ENCODE measurements at places on chromosomes 12 and 14.

- H3K27ac ChIP-seq: no peak overlapping the region
- peak; percentile 77 for DNase-seq
- peaks cover 4% of the 10 kb centered on the region for H3K4me1 ChIP-seq
Observed at GRCh38 chr12:59088673-59089072, 168.4 kb upstream of the LRIG3 start.

- peak; percentile 70 for DNase-seq
- H3K36me3 ChIP-seq: no peaks in the 10 kb centered on the region
- H3K4me1 ChIP-seq: peaks cover 2% of the 10 kb centered on the region
Observed at GRCh38 chr14:79992407-79993198, 218.7 kb downstream of the DIO2 start.

GRCh38 chr14:39762576-39763401 is 330.6 kb upstream of the FBXO33 start:
- no peaks in the 10 kb centered on the region for H3K4me1 ChIP-seq
- H3K27ac ChIP-seq: no peak overlapping the region
- peak; percentile 42 for DNase-seq
- no peaks in the 10 kb centered on the region for H3K36me3 ChIP-seq
- H3K27me3 ChIP-seq: no peaks in the 10 kb centered on the region

GRCh38 chr12:4847713-4848112 is 62.0 kb upstream of the KCNA1 start:
- no peaks in the 10 kb centered on the region for H3K36me3 ChIP-seq
- H3K27ac ChIP-seq: no peak overlapping the region
- H3K4me3 ChIP-seq: no peak overlapping the region
- DNase-seq: no peak
- H3K27me3 ChIP-seq: no peaks in the 10 kb centered on the region
- no peaks in the 10 kb centered on the region for H3K4me1 ChIP-seq

GRCh38 chr12:122850695-122851350 is 15.6 kb downstream of the HIP1R start:
- no peak overlapping the region for H3K4me3 ChIP-seq
- no peak overlapping the region for H3K27ac ChIP-seq
- DNase-seq: no peak
- no peaks in the 10 kb centered on the region for H3K36me3 ChIP-seq

DNA sequence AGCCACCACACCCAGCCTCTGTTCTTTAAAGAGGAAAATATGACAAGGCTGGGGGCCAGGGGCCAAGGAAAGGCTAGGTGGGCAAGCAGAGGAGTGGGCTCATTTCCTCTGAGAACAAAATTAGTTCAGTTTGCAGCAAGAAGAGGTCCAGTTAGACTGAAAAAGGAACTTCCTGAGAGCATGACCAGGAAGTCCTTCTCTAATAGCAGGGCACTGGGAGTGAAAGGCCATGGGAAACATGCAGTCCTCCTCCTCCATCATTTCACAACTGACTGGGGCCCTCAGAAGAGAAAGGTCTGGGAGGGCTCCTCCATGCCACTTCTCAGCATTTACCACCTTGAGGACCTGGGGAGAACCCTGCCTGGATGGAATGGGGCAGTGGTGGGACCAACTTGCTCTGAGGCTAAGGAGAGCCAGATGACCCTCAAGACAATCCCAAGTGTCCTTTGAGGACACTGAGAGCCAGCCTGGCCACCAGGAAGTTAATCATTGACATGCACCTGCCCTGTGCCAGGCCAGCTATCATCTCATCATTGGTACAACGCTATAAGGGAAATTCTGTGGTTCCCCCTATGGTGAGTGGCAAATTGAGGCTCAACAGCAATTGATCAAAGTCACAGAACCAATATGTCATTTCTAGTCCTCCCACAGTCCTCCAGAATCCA is 2.0 kb downstream of the AQP2 start:
- H3K36me3 ChIP-seq: no peaks in the 10 kb centered on the region
- no peak overlapping the region for H3K4me3 ChIP-seq
- peaks cover 3% of the 10 kb centered on the region for H3K27me3 ChIP-seq
- no peak overlapping the region for H3K27ac ChIP-seq
- no peak for DNase-seq

DNA sequence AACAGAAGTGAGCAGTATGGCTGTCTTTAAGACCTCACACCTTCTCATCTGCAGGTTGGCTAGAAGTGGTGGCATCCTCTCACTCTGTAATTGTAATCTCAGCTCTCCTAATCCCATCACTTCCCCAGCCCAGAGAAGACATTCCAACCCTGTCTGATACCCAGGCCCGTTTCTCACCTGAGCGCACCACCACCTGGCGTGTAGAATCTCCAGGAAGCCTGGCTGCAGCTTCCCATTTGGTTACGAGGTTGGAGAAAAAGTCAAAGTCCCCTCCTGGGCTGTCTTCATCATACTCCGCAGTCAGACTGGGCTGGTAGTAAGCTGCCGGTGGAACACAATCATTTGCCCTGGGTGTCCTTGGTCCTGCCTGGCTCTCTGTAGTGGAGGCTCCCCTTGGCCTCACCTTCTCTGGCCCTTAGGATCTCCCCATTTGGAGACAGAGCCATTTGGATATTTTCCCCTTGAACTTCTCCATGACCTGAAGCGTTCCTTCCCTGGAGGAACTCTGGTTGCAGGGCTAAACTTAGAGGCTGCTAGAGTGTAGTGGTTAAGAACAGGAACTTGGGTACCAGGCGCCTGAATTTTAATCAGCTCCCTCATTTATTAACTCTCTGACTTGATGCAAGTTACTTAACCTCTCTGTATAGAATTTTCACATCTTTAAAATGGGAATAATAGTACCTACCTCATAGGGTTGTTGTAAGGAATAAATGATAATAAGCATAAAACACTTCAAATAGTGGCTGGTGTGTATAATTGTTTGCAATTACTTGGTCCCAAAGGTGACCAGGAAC is 1.8 kb downstream of the SDR39U1 start:
- H3K27ac ChIP-seq: no peak overlapping the region
- H3K4me1 ChIP-seq: no peaks in the 10 kb centered on the region
- no peaks in the 10 kb centered on the region for H3K27me3 ChIP-seq
- no peaks in the 10 kb centered on the region for H3K36me3 ChIP-seq

GRCh38 chr12:49061157-49061650 is 610 bp upstream of the KMT2D start:
- H3K4me3 ChIP-seq: peak overlapping the region; percentile 55
- no peaks in the 10 kb centered on the region for H3K27me3 ChIP-seq
- no peak overlapping the region for H3K27ac ChIP-seq
- no peak for DNase-seq
- peaks cover 10% of the 10 kb centered on the region for H3K4me1 ChIP-seq

- no peaks in the 10 kb centered on the region for H3K27me3 ChIP-seq
- no peak overlapping the region for H3K27ac ChIP-seq
- no peaks in the 10 kb centered on the region for H3K36me3 ChIP-seq
- no peak overlapping the region for H3K4me3 ChIP-seq
Observed at GRCh38 chr14:55705651-55706364, 125.8 kb downstream of the KTN1 start.

DNA sequence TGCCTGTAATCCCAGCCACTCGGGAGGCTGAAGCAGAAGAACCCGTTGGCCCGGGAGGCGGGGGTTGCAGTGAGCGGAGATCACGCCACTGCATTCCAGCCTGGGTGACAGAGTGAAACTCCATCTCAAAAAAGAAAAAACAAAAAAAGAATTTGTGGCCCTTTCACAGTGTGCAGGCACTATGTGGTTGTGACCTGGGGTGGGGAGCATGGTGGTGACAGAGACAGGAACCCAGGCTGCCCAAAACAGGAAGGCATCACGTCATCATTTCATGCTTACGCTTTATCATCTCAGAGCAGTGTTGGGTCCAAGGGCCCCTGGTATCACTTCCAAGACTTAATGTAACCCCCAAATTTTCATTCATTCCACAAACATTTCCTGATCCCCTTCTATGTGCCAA is 175.7 kb upstream of the GSC start:
- H3K4me3 ChIP-seq: no peak overlapping the region
- H3K27ac ChIP-seq: no peak overlapping the region
- no peaks in the 10 kb centered on the region for H3K27me3 ChIP-seq
- DNase-seq: no peak
- no peaks in the 10 kb centered on the region for H3K36me3 ChIP-seq
- no peaks in the 10 kb centered on the region for H3K4me1 ChIP-seq

DNA sequence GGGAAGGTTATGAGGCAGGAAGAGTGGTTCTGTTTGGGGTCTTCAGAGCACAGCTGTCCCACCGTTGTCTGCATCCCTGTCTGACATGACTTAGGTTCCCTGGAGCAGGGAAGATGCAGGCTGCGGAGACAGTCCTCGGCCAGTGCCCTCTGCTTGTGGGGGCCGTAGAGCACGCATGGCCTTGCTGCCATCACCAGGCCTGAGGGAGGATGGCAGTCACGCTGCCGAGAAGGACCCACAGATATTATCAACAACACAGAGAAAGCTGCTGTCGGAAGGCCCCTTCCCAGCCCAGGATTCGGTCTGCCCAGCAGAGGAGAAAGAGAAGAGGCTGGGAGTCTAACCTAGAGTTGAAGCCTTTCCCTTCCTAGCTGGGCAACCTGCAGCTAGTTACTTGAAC is 35.0 kb downstream of the ERH start:
- H3K4me1 ChIP-seq: no peaks in the 10 kb centered on the region
- H3K4me3 ChIP-seq: no peak overlapping the region
- no peaks in the 10 kb centered on the region for H3K36me3 ChIP-seq
- no peaks in the 10 kb centered on the region for H3K27me3 ChIP-seq

DNA sequence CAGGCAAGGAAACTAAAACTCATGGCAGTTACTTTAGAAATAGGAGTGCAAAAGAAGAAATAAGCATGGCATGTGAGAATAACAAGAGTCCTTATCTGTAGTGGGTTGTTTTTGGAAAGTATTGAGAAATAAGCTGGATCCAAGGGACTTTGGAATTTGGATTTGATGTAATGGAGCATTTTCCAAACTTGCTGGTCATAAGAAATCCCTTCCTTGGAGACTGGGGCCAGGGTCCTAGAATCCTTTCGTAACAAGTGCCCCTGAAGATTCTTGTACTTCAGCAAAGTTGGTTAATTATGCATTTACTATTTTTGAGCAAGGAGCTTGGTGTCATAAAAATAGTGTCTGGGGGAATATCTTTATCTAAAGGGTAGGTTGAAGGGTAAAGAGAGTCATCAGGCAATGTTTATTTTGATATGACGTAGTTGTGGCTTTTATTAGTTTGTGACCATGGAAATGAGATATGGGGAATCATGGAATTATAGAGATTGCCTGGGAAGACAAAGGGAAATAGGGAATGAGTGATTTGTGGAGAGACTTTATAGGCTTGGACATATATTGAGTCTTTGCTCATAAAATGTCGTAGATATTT is 53.9 kb downstream of the WNK1 start:
- H3K4me3 ChIP-seq: no peak overlapping the region
- no peaks in the 10 kb centered on the region for H3K27me3 ChIP-seq
- no peaks in the 10 kb centered on the region for H3K4me1 ChIP-seq
- no peak overlapping the region for H3K27ac ChIP-seq
- no peak for DNase-seq

DNA sequence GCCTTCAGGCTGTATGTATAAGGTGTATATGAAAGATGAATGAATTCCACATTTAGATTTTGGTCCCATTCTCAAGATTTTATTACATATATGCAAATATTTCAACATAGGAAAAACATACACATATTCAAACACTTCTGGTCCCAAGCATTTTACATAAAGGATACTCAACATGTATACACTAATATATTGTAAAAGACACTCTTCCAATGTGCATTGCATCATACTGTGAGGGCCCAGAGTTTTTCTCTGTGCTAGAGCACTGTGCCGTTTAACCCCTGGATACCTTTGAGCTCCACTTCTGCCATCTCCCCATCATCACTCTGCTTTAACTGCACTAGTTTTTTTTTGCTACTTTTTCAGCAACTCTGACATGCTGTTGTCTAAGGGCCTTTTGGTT is 48.1 kb downstream of the ZDHHC17 start:
- H3K4me3 ChIP-seq: no peak overlapping the region
- no peak overlapping the region for H3K27ac ChIP-seq
- H3K4me1 ChIP-seq: no peaks in the 10 kb centered on the region
- no peak for DNase-seq

DNA sequence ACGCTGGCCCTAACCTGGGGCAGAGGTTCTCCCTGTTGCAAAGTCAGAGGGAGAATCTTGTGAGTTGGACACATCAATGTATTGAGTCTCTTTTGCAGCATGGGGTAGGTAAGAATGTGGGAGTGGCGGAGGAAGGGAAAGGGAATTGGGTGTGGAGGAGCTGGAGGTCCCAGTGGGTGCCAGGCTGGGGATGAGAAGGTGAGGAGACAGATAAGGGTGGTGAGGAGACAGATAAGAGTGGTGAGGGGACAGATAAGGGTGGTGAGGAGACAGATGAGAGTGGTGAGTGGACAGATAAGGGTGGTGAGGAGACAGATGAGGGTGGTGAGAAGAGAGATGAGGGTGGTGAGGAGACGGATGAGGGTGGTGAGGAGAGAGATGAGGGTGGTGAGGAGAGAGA is 72.9 kb upstream of the SFSWAP start:
- H3K4me1 ChIP-seq: peaks cover 2% of the 10 kb centered on the region
- H3K4me3 ChIP-seq: no peak overlapping the region
- no peaks in the 10 kb centered on the region for H3K27me3 ChIP-seq
- H3K36me3 ChIP-seq: no peaks in the 10 kb centered on the region

DNA sequence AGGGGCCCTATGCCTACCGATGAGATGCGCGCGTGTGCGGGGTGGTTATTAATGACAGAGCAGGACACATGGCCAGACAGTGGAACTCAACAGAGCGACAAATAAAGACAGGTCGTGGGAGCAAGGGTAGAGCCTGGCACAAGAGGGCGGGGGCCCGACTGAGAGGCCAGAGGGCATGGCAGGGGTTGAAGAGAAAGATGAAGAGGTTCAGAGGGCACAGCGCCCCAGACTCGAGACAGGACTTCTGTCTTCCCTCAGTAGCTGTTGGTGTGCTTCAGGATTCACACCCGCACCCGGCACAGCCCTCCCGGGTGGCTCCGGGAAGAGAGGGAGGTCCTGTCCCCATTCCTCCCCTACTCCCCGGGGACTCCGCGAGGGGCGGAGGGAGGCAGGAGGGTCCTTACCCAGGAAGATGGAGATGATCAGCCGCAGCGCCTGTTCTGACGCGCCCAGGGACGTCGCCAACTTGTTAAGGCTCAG is 366 bp downstream of the LPCAT3 start:
- H3K4me1 ChIP-seq: peaks cover 7% of the 10 kb centered on the region
- DNase-seq: no peak
- H3K27ac ChIP-seq: peak overlapping the region; percentile 90
- no peaks in the 10 kb centered on the region for H3K27me3 ChIP-seq
- peak overlapping the region; percentile 86 for H3K4me3 ChIP-seq

GRCh38 chr12:22518060-22518719 is 26.2 kb downstream of the C2CD5 start:
- no peak overlapping the region for H3K27ac ChIP-seq
- H3K27me3 ChIP-seq: no peaks in the 10 kb centered on the region
- H3K4me1 ChIP-seq: no peaks in the 10 kb centered on the region
- no peaks in the 10 kb centered on the region for H3K36me3 ChIP-seq
- no peak overlapping the region for H3K4me3 ChIP-seq

DNA sequence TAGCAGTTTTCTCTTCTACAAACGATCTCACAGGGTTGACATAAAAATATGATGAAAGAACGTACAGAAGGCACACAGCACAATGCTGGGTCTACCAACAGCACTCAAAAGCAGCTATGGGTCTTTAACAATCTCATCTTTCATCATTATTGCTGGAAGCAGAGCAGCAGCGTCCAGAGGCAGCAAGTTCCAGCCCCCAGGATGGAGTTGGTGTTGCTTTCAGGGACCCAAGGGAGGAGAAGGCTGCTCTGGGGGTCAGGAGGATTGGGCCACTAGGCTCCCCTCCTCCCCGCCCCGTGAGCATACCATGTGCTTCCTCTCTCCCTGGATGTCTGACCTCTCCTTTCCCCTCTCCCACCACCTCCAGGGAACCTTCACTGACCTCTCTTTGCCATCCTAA is 13.3 kb downstream of the KCTD10 start:
- H3K4me1 ChIP-seq: peaks cover 26% of the 10 kb centered on the region
- H3K4me3 ChIP-seq: no peak overlapping the region
- DNase-seq: no peak

GRCh38 chr14:96065661-96066459 is 26.7 kb downstream of the C14orf132 start:
- H3K4me1 ChIP-seq: no peaks in the 10 kb centered on the region
- DNase-seq: peak; percentile 52
- H3K27me3 ChIP-seq: no peaks in the 10 kb centered on the region
- H3K36me3 ChIP-seq: no peaks in the 10 kb centered on the region
